ENCODE measurements at places on chromosomes 3 and 15. TPM values are rescaled to one million over a fixed set of nuclear protein-coding genes. Genes with fewer than 3 reads are reported as not detected.

DNA sequence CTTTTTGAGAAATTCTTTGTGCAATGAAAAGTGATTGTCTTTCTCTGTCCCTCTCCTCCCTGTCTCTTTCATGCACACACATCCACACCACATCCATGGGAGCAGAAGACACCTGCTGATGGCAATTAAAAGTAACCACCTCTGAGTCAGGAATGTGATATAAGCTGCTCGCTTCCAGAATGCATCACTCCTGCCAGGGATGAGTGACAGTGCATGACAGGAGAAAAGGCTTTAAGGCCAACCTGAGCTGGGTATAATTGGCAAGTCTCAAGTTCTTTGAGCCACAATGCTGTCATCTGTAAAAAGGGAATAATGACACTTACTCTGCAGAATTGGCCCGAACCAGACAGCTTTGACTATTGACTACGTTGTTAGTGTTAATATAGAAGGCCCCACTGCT lies 59.6 kb downstream of the UBP1 start:
- DNase-seq: no peak
- no peak overlapping the region for H3K27ac ChIP-seq
- H3K36me3 ChIP-seq: peaks cover 61% of the 10 kb centered on the region
- H3K4me1 ChIP-seq: no peaks in the 10 kb centered on the region

DNA sequence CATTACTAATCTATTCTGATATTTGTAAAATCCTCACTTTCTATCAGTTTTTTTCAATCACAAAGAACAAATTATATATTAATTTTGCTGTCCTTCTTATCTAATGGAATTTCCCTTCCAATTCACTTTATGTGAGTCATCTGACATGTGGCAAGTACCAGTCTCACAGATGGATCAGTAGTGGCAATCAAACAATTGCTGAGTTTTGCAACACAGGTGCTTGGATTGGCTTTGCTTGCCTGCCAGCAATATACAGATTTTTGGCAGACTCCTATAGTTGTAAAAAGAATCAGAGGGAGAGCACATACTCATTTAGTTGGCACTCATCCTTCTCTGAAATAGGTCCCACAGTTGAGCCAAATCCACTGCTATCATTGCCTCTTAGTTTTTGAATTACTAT lies 83.7 kb downstream of the BCHE start:
- H3K27me3 ChIP-seq: no peaks in the 10 kb centered on the region
- H3K27ac ChIP-seq: no peak overlapping the region
- H3K4me1 ChIP-seq: no peaks in the 10 kb centered on the region
- H3K4me3 ChIP-seq: no peak overlapping the region
- H3K36me3 ChIP-seq: no peaks in the 10 kb centered on the region

Gene CEP63
- total RNA-seq: 34.2 TPM

Gene CAMK2N2
- not detected for total RNA-seq

GRCh38 chr3:121252676-121253075 lies 293.1 kb downstream of the POLQ start:
- no peak overlapping the region for H3K4me3 ChIP-seq
- H3K4me1 ChIP-seq: no peaks in the 10 kb centered on the region
- no peaks in the 10 kb centered on the region for H3K36me3 ChIP-seq
- H3K27me3 ChIP-seq: no peaks in the 10 kb centered on the region

Gene ETV5
- total RNA-seq: 6.9 TPM

DNA sequence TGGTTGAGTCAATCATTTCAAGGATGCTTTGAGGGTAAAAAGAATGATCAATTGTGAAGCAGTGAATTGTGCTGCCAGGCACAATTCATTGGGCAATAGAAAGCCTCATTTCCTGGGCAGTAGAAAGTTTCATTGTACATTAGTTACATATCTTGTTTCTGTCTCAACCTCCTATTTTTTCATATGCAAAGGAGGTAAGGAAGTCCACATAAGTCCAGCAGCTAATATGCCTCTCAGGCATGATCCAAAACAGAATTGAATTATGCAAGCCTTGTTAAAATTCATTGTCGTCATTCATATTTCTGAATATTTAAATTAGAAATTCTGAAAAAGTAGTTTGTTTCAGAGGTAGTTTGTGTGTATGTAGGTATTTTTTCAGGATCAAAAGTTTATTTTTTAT lies 65.8 kb downstream of the TFRC start:
- H3K4me1 ChIP-seq: no peaks in the 10 kb centered on the region
- no peak overlapping the region for H3K4me3 ChIP-seq
- H3K27me3 ChIP-seq: no peaks in the 10 kb centered on the region
- no peak overlapping the region for H3K27ac ChIP-seq

Gene GUCA1C
- total RNA-seq: 4.5 TPM

GRCh38 chr3:98454929-98455328 lies 8.1 kb upstream of the OR5K1 start:
- H3K36me3 ChIP-seq: no peaks in the 10 kb centered on the region
- DNase-seq: no peak
- no peak overlapping the region for H3K27ac ChIP-seq
- H3K27me3 ChIP-seq: no peaks in the 10 kb centered on the region

- no peak within 1 kb of the TSS for H3K27ac ChIP-seq
- no peaks in the 10 kb centered on the region for H3K27me3 ChIP-seq
- no peak for DNase-seq
Measured at GRCh38 chr3:46208167-46208704, at the start of gene CCR1. Gene CCR1, minus strand, starts transcription at chr3:46208313. Its CDS starts 4,000 bp downstream, at chr3:46204313.

All from heart right ventricle (tissue), 16 donors.